Immature natural killer cell (primary cell): ENCODE measurements at places on chromosomes 11 and 22.

DNA sequence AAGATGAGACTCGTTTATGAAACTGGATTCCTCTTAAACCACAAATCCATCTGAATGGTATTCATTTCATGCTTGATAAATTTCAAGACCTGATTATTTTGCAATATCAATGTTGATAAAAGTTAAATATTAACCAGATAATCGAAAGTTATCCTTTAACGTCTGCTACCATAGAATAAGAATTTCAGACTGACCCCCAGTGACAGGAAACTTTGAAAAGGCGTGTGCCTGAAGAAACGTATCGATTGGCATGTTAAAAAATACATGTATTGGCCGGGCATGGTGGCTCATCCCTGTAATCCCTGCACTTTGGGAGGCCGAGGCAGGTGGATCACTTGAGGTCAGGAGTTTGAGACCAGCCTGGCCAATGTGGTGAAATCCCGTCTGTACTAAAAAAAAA lies 13.9 kb downstream of the SCGB1A1 start:
- peaks cover 2% of the 10 kb centered on the region for H3K27me3 ChIP-seq
- DNase-seq = no peak
- H3K4me3 ChIP-seq = no peak overlapping the region
- peaks cover 44% of the 10 kb centered on the region for H3K4me1 ChIP-seq

GRCh38 chr11:120108154-120108784 lies 29.6 kb downstream of the TRIM29 start:
- H3K27ac ChIP-seq = no peak overlapping the region
- DNase-seq = peak; percentile 43
- no peaks in the 10 kb centered on the region for H3K36me3 ChIP-seq
- H3K4me3 ChIP-seq = no peak overlapping the region

DNA sequence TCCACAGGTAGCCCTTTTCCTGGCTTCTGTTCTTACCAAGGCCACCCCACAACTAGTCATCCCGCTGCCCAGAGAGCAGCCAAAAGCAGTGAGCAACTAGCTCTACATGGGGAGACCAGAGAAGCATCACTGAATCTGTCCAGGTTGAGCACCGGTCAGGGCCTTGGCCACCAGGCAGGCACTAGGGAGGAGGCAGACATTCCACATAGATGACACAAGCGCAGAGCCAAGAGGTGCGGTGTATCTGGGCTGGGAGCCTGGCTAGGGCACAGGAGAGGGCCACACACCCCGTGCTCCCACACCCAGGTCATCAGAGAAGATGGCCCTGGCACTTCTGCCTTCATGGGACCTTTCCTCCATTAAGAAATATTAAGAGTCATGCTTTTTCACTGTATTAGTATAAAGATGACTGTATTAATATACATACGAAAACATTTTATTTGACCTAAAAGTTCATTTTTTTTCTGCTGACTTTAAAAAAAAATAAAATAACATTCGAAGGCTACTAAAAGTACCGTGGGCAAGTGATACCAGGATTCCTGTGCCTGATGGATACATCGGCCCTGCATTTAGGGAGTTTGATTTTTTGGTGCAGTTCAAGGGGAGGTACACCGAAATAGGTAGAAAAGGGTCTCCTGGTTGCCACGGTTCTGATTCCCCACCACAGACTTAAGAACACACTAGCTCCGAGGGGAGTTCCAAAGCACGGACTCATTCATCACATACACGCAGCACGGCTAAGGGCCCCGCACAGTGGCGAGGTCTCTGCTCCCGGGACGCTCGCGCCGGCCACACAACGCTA lies 1.2 kb downstream of the DGCR2 start:
- no peak for DNase-seq
- peak overlapping the region; percentile 86 for H3K27ac ChIP-seq
- H3K4me3 ChIP-seq = peak overlapping the region; percentile 89
- H3K27me3 ChIP-seq = peaks cover 3% of the 10 kb centered on the region
- peaks cover 61% of the 10 kb centered on the region for H3K4me1 ChIP-seq

DNA sequence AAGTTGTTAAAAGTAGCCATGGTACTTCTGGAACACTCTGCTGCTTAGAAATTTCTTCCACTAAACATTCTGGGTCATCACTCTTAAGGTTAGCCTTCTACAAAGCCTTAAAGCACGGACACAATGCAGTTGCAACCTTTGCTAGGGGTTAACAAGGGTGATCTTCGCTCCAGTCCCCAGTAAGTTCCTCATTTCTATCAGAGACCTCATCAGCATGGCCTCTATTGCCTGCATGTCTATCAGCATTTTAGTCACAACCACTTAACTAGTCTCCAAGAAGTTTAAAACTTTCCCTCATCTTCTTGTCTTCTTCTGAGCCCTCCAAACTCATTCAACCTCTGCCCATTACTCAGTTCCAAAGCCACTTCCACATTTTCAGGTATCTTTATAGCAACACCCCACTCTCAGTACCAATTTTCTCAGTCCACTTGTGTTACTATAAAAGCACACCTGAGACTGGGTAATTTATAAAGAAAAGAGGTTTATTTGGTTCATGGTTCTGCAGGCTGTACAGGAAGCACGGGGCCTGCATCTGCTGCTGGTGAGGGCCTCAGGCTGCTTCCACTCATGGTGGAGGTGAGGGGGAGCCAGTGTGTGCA lies 48.7 kb upstream of the TH start:
- no peak overlapping the region for H3K4me3 ChIP-seq
- H3K36me3 ChIP-seq = peaks cover 6% of the 10 kb centered on the region
- H3K27ac ChIP-seq = no peak overlapping the region

DNA sequence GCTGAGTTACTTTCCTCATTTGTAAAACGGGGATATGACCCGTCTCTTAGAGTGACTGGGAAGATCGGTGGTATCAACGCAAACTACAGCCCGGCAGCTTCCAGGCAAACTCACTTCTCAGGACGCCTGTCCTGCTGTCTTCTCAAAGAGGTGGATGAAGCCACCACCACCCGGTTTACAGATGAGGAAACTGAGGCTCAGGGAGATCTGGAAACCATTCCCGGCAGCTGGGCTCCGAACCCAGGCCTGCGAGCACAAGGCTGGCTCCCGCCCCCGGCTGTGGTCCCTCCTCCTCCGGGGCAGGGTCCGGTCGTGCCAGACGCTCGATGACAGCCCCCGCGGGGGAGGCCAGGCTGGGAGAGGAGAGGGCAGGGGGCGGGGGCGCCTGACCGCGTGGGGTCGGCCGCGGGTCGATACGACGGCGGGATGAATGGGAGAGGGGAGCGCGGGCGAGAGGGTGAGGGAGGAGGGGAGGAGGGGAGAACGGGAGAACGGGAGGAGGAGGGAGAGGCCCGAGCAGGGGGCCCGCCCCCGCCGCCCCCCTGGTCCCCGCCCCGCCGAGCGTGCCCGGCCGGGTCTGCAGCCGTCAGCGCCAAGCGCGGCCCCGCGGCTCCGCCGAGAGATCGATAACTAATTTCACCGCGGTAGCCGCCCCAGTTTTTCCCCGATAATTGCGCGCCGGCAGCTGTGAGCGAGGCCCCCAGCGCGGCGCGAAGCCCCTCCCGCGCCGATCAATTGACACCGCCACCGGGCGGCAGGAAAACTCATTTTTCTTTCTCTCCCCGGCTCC lies 14.0 kb downstream of the IGLL1 start:
- no peaks in the 10 kb centered on the region for H3K36me3 ChIP-seq
- H3K27ac ChIP-seq = no peak overlapping the region
- peak overlapping the region; percentile 88 for H3K4me3 ChIP-seq
- DNase-seq = no peak
- peaks cover 6% of the 10 kb centered on the region for H3K4me1 ChIP-seq
- H3K27me3 ChIP-seq = peaks cover 3% of the 10 kb centered on the region

- H3K36me3 ChIP-seq = peaks cover 3% of the 10 kb centered on the region
- peak overlapping the region; percentile 27 for H3K4me3 ChIP-seq
- H3K27ac ChIP-seq = peak overlapping the region; percentile 40
Observed at GRCh38 chr22:26616650-26617049, 1.2 kb downstream of the CRYBB1 start.

- H3K27ac ChIP-seq = peak overlapping the region; percentile 81
- peaks cover 2% of the 10 kb centered on the region for H3K27me3 ChIP-seq
- peaks cover 50% of the 10 kb centered on the region for H3K4me1 ChIP-seq
- peaks cover 8% of the 10 kb centered on the region for H3K36me3 ChIP-seq
Observed at GRCh38 chr22:23675502-23676415, 15.1 kb upstream of the RGL4 start.

DNA sequence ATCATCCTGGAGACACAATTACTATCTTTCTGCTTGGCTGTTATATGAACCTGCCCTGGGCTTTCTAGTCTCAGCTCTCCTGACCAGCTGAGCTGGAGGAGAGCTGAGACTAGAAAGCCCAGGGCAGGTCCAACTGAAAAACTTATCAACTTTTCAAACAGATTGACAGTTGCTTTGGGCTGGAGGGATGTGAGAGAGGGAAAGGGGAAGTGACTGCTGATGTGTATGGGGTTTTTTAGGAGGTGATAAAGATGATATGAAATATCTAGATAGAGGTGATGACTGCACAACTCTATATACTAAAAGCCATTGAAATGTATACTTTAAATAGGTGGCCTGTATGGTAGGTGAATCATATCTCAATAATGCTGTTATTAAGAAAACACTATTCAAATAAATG lies 60.2 kb upstream of the CHRM4 start:
- H3K27me3 ChIP-seq = peaks cover 1% of the 10 kb centered on the region
- H3K27ac ChIP-seq = no peak overlapping the region
- no peak for DNase-seq
- H3K4me3 ChIP-seq = no peak overlapping the region
- H3K4me1 ChIP-seq = peaks cover 13% of the 10 kb centered on the region

DNA sequence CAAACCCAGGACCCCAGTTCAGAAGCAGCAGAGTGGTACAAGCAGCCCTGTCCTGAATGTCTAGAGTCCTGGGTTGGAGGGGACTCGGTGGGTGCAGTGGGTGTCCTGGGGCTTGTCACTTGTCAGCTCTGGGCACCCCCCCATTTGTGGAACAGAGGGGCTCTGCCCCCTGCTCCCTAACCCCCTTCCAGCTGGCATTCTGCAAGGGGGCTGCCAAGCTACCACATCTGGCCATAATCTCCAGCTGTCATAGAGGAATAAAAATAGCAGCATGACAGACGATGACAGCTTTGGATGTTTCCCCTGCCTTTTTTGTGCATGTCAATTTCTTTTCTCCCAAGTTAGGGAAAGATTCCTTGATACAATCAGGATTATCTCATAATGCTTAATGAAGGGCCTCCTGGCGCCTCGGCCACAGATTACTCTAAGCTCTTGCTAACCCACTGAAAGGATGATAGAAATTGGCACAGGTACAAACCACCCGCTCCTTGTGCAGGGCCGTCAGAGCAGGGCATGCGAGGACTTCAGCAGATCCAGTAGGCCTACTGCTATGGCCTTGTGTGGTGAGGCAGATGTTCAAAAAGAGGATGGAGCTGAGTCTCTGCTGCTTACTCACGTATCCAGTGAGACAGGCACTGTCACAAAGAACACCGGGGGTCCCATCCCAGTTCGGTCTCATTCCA lies 83.0 kb downstream of the ISX start:
- no peak overlapping the region for H3K4me3 ChIP-seq
- H3K27ac ChIP-seq = no peak overlapping the region
- no peak for DNase-seq
- no peaks in the 10 kb centered on the region for H3K4me1 ChIP-seq
- no peaks in the 10 kb centered on the region for H3K36me3 ChIP-seq

- peaks cover 2% of the 10 kb centered on the region for H3K27me3 ChIP-seq
- no peaks in the 10 kb centered on the region for H3K36me3 ChIP-seq
- DNase-seq = no peak
- H3K27ac ChIP-seq = peak overlapping the region; percentile 82
- H3K4me1 ChIP-seq = peaks cover 40% of the 10 kb centered on the region
Observed at GRCh38 chr11:65559951-65560537, 1.9 kb upstream of the LTBP3 start.

DNA sequence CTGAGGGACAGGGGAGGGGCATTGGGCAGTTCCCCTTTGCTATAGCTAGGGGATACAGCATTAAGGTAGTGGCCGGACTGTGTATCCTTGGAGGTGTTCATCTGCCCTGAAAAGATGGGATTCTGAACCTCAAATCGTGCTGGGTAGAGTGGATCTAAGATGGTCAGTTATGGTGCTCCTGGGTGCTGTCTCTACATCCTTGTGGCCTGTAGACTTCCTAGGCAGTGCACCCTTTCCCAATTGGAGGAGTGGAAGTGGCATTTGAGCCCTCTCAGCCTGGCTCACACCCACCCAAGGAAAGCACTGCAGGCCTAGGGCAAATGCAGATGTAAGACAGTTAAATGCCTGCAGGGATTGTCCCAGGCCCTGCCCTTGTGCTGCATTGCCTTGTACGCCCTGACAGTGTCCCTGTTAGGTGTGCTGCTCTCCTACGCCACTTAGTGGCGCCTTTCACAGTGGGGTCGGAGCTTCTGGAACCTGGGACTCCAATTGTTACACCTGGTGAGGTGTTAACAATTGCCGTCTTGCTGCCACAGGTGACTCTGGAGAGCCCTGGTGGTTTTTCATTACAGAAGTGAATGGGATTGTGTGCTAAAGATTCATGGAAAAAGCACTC lies 35.0 kb downstream of the PPFIBP2 start:
- peaks cover 2% of the 10 kb centered on the region for H3K27me3 ChIP-seq
- no peaks in the 10 kb centered on the region for H3K36me3 ChIP-seq
- H3K4me1 ChIP-seq = no peaks in the 10 kb centered on the region

GRCh38 chr11:95140397-95141033 lies 50.9 kb downstream of the ENDOD1 start:
- peaks cover 10% of the 10 kb centered on the region for H3K27me3 ChIP-seq
- H3K4me3 ChIP-seq = no peak overlapping the region
- H3K36me3 ChIP-seq = no peaks in the 10 kb centered on the region
- no peak overlapping the region for H3K27ac ChIP-seq

GRCh38 chr11:36790526-36790925 lies 192.5 kb upstream of the RAG2 start:
- H3K4me1 ChIP-seq = no peaks in the 10 kb centered on the region
- peaks cover 8% of the 10 kb centered on the region for H3K27me3 ChIP-seq
- DNase-seq = no peak
- H3K36me3 ChIP-seq = no peaks in the 10 kb centered on the region
- no peak overlapping the region for H3K4me3 ChIP-seq

DNA sequence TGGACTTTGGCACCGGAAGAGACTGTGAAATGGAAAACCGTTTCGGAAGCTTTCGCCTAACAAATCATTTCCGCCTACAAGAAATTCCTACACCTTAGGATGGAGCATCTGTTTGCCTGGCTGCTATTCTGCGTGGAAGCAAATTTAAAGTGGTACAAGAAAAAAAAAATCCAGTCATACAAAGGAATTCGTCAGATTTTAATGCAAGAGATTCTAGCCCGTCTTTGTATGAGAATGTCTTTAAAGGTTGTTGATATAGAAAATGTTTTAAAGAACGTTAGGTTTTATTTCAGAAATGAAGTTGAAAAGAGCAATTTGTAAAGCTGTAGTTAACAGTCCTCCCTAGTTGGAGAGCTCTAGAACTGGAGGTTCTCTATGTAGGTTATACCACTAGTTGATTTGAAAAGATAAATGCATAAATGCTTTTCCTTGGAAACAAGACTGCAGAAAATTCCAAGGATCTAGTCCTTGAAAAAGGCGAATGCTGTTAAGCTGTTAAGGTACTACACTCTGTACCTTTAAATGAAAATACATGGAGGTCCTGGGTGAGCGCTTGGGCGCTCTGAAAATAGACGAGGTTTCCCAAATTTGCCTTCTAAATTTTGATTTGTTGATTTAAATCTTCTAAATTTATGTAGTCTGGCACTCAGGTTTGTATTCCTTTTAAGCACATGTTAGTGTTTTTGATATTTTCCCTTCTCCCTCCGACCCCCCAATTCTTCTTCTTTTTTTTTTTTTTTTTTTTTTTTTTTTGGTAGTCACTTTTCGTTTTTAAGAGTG lies 2.4 kb downstream of the NCR3LG1 start:
- peak overlapping the region; percentile 95 for H3K4me3 ChIP-seq
- peak overlapping the region; percentile 92 for H3K27ac ChIP-seq
- DNase-seq = peak; percentile 5
- H3K36me3 ChIP-seq = no peaks in the 10 kb centered on the region
- peaks cover 40% of the 10 kb centered on the region for H3K4me1 ChIP-seq
